ENCODE measurements at places on chromosomes 7 and 10.

DNA sequence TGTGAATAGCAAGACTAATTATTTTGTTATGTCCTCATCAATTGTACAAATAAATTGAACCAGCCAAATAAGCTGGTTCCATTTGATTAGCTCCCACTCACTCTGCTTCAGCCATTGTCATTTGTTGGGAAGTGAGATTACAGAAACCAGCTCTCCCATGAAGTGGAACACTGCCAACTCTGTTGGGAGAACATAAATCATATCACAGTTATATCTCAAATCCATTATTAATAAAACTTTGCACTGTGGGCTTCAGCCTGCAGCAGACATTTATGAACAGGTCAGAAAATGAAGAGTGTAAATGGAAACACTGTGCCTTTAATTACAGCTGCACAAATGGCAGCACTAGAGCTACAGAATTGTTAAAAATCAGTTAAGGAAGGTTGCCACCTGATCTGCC lies 46.7 kb upstream of the TEX47 start:
- DNase-seq = no peak

DNA sequence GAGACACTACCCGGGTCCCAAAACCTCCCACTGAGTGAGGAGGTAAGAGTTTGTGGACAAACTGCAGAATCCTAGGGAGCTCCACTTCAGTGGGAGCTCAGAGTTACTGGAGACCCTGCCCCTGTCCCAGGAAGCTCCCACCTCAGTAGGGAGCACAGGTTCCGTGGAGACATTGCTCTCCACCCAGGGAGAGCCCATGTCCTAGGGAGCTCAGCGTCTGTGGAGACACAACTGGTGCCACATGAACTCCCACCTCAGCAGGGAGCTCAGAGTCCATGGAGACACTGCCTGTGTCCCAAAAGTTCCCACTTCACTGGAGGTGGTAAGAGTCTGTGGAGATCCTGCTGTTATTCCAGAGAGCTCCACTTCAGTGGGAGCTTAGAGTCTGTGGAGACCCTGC lies 6.3 kb downstream of the MYO1G start:
- DNase-seq = no peak

- no peak for DNase-seq
Observed at GRCh38 chr7:32093415-32094408, 23.5 kb upstream of the PDE1C start.

DNA sequence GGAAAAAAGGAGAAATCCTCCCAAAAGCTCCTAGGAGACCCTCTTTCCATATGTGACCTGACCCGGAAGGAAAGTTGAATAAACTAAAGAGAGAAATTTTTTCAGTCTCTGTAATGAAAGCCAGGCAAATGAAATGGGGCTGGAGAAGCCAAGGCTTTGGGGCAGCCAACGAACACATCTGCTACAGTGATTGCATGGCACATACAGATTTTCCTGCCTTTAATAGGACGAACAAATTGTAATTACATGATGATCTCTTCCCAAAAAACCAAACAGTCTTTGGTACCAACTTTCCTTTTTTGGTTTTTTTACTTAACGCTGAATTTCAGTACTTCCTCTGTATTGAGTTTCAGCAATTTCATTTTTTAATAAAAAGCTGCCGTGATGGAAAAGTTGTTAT lies 23.5 kb upstream of the PTN start:
- no peak for DNase-seq

DNA sequence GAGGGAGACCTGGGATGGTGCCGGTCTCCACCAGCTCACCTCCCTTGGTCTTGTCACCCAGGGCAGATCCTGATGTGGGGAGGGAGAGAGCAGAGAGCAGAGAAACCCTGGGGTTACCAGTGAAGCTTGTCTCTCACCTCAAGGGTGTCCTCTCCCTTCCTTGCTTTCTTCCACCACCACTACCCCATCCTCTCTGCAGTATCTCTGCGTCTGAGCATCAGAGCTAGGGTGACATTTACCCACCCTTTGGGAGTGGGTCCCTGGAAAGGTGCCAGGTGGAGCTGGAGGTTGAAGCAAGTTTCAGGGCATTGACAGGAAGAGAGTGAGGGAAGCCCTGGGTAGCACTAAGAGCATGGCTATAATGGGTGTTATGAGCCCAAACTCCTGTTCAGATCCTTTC lies 75.2 kb upstream of the ANLN start:
- no peak for DNase-seq

DNA sequence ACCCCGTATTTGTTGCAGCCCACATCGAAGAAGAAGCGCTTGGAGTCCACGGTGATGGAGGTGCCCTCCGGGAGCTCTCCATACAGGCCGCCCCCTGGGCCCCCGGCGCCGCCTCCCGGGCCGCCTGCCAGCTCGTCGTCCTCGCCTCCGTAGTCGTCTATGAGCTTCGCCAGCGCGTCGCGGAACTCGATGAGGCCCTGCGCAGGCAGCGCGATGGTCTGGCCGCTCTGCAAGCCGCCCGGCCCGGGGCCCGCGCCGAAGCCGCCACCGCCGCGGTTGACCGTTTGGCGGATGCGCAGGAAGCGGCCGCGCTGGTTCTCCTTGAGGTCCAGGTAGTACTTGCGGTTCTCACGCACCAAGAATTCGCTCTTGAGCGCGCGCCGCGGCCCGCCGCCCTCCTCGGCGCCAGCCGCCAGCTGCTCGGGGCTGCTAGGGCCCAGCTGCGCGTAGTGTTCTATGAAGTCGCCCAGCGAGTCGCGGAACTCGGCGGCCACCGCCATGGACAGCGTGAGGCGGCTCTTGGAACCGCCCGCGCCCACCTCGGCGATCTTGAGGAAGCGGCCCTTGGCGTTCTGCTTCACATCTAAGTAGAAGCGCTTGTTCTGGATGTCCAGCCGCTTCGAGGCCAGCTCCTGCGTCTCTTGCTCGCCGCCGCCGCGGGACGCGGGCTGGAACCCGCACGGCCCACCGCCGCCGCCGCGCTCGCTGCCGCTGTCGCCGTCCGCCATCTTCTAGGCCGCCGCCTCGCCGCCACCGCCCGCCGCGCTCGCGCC lies 523 bp downstream of the PURB start:
- peak; percentile 21 for DNase-seq

- DNase-seq = no peak
Observed at GRCh38 chr7:2436341-2437104, 33.1 kb downstream of the CHST12 start.

GRCh38 chr7:45589915-45590678 lies 15.9 kb downstream of the ADCY1 start:
- DNase-seq = no peak

DNA sequence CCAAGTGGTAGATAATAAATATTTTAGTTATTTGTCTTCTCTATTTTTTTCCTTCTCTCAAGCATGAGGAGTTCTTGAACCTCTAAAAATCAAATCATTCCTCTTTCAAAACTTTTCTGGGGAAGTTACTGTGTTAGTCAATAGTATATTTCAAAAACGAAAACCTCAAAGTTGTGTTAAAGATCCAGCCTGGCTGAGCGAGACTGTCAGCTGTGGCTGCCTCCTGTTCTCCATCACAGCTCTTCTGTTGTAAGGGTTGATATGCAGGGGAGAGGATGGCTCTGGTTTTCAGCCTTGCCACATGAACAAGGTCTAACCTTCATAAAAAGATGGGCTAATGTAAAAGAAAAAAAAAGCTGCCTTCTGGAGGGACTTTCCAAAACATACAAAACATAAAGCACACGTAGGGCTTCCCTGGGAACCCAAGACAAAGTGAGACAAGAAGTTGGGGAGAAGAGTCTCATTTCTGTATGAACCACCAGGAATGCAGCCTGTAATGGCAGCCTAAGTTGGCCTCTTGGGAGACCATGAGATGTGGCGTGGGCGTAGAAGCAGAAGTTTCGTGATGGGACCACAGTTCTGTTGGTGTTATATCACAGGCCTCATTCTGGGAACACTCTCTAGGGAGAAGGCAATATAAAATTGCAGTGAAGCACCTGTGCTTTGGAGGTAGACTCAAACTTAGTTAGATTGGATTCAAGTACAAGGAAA lies 77.9 kb upstream of the FHIP2A start:
- no peak for DNase-seq

- no peak for DNase-seq
Observed at GRCh38 chr10:70685455-70685911, 13.2 kb downstream of the ADAMTS14 start.

GRCh38 chr10:13950543-13950939 lies 363.8 kb downstream of the PRPF18 start:
- DNase-seq = no peak

DNA sequence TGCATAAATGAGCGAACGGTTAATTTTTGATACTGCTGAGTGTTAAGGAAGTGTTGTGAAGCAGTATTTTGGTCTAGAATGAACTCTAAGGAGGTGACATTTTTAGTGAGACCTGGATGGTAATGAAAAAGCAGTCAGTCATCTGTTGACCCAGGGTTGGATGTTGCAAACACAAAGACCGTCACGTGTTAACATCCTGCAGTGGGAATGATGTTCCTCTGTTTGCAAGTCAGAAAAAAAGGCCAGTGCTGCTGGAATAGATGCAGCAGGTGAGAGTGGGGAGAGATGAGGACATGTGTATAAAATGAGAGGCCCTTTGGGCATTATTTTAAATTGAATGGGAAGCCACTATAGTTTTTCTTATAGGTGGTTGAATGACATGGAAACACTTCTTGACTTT lies 39.3 kb downstream of the INSYN2A start:
- DNase-seq = no peak

DNA sequence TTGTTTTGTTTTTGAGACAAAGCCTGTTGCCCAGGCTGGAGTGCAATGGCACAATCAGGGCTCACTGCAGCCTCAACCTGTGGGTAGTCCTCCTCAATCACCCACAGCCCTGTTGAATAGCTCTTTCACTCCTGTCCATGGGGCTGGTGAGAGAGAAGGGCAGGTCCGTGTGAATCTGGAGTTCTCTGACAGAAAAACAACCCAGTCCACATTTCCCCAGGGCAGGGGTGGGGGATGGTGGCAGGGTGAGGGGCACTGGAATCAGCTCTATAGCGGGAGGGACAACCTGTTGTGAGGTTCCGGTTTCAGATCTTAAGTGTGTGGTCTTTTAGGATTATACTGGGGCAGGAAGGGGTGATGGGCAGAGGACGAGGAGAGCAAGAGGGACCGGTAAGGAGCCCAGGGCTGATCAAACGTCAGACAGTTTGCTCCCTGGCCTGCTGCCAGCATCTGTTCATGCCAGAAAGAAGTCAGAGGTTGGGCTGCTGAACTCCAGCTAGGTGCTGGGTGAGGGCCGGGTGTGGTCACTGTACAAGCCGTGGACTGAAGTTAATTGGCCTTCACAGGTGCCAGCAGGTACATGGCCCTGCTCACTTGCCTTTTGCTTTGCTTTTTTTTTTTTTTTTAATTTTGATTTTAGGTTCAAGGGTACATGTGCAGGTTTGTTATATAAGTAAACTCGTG lies 33.2 kb upstream of the MKRN1 start:
- DNase-seq = peak; percentile 47

DNA sequence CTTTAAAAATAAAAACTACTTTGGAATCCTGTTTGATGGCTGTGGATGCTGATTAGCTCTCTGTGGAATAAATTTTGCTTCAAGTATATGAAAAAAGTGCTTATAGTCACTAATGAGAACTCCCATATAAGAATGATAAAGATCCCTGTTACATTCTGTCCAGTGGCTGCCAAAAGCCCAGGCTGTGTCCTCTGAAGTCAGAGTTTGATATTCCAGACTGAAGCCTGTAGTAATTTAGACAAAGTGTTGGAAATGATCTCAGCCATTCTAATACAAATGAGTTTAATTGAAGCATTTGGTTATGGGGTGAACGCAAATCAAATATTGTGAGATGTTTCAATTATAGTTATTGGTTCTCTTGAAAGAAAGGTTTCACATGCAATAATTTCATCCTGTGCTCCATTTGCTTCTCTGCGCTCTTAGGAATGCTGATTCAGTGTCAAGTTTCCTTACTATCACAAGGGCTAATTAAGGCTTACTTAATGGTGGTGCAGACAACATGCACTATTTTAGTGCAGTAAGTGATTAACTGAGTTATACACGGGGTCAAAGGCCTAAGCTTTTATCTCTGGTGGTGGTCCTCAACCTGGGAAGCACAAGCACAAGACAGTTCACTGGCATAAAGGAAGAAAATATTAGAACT lies 867.6 kb downstream of the SORCS1 start:
- DNase-seq = no peak

GRCh38 chr7:81349044-81349443 lies 420.8 kb downstream of the HGF start:
- DNase-seq = no peak

GRCh38 chr10:131786756-131787605 lies 113.8 kb upstream of the PPP2R2D start:
- peak; percentile 60 for DNase-seq

GRCh38 chr7:22124941-22125340 lies 179.2 kb upstream of the CDCA7L start:
- DNase-seq = no peak

GRCh38 chr10:71981876-71982230 lies 17.7 kb downstream of the CHST3 start:
- no peak for DNase-seq

DNA sequence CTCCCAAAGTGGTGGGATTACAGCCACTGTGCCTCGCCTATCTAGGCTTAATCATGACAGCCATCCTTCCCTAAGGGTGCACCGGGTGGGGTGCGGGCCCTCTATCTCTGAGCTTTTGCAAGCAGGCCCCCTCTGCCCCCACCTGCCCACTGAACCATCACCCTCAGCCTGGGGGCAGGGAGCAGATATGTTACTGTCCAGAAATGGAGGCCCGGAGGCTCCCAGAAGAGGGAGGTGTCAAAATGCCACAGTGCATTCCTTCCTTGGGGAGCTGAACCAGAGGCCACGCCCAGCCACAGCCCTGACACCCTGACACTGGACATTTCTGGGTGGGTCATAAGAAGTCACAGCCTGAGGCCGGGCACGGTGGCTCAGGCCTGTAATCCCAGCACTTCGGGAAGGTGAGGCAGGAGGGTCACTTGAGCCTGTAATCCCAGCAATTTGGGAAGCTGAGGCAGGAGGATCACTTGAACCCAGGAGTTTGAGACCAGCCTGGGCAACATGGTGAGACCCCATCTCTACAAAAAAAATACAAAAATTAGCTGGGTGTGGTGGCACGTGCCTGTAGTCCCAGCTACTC lies 129.8 kb upstream of the TNRC18 start:
- DNase-seq = no peak

DNA sequence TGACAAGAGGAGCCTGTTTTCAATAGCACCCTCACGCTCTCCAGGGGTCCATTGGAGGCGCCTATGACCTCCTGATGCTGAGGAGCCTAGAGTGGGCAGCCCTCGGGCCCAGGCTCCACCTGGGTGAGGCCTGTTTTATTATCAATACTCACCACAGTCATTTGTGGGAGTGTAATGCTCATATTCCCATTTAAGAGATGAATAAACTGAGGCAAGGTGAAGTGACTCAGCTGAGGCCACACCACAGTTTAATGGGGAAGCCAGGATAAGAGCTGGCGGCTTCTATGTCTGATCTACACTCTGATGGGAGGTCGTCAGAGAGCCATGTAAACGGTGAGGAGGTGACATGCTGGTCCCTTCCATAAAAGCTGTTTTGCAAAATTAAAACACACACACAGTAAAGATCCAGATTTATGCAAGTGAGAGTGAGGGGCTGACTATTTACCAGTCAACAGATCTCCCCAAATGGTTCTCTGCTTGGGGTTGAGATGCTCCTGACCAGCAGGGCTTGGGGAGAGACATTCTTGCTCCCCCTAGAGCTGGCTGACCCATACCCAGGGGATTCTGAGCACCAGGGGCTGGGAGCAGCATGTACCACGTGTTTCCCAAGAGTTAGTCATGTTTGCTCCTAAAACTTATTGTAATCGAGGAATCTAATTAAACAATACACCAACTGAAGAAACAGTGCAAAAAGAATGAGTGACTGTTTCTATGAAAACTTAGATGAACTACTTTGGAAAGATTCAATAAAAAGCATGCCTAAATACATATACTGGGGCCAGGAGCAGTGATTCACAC lies 81.0 kb upstream of the INSIG1 start:
- no peak for DNase-seq

GRCh38 chr10:71023704-71024283 lies 135.4 kb upstream of the PCBD1 start:
- no peak for DNase-seq

- DNase-seq = peak; percentile 68
Observed at GRCh38 chr10:98950106-98950505, 285.5 kb downstream of the HPSE2 start.
